ENCODE measurements at places on chromosomes 4 and X.
A peak's percentile ranks its signal among the peaks of the same experiment; 100 is the strongest.

DNA sequence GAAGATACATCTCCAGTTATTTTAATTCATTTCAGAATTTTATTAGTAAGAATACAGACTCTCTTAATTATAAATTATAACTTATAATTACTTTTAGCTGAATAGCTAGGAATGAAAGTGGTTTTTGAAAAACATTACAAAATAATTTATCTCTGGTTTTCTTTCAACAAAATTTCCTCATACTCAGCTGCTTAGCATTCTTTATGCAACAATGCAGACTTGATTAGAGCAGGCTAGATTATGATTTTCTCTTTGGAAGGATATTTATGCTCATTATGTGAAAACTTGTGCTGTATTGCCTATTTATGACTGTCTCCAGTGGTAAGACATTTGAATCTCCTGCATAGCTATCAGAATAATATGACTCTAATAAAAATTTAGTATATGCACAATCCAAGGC, 2023.7 kb downstream of the C4orf33 start:
- no peak for DNase-seq

DNA sequence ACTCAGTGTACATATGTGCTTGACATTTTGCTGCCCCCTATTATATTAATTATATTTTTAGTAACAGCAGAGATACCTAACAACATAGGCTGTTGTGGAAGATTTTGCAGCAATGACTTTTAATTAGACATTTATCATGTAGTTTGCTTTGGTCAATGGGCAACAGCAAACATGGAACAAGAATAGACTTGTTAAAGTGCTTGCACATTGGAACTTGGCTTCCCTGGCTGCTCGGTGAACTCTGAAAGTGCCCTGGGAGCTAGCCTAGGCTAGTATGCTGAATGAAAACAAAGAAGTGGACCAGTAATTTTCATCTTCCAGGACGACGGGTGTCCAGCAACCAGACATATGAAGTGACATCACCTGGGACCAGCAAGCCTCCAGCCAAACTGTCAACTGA, 1157.1 kb downstream of the ARAP2 start:
- DNase-seq, result no peak

GRCh38 chrX:789096-789495, 158.5 kb downstream of the SHOX start:
- no peak for DNase-seq

GRCh38 chr4:113682730-113683537, 78.6 kb downstream of the CAMK2D start:
- peak; percentile 63 for DNase-seq

DNA sequence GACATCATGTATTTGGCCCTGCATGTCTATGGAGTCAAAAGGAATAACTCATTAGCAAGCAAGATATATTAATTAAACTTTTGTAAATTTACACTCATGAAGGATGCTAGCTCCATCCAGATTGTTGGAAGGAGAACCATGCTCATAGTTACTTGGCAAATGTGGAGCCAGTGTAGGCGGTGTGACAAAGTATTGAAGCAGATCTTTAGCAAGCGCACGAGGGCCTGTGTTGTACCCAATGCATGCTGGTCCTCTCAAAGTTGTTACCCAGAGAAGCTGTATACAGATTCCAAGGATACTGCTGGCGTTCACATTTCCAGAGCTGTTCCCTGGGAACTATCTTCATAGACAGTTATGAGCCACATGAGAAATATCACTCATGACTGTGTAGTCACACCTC, 196.4 kb upstream of the MBNL3 start:
- no peak for DNase-seq

GRCh38 chr4:181971411-181971810, 271.8 kb upstream of the TENM3 start:
- no peak for DNase-seq

DNA sequence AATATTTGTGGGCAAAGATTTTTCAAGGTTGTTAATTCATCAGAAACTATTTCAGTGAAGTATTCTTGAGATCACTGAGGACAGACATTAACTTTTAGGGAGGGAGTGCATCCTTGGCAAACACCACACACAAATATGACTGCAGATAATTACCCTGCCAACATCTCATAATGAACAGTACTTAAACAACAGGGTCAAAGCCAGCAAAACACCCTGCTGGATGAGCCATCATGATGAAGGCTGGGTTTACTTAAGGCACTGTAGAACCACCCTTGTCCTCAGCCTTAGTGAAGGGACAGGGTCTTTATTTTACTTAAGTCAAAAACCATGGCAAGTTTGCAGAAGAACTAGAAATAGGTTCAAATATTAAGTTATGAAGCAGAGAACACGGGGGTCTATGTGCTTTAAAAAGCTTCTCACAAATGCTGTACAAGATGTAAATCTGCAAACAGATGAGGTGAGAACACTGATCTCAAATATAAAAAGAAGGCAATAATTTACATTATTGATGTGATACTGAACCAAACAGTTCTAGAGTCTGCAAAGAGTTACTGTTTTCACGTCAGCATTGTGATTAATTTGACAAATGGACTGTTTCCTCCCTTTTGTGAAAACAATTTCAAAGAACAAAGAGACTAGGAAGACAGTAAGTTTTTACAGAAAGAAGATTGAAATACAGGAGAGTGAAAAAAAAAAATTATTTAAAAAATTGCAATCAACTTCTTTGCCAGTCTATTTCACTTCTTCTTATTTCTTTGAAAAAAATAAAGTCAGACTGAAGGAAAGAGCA, 28.2 kb downstream of the TAPT1 start:
- no peak for DNase-seq

GRCh38 chrX:107850422-107850765, 24.7 kb downstream of the MID2 start:
- DNase-seq, result no peak

GRCh38 chr4:77047037-77047436, 28.8 kb downstream of the CCNI start:
- no peak for DNase-seq

GRCh38 chrX:45697591-45697990, 496.9 kb upstream of the DIPK2B start:
- DNase-seq, result no peak

- no peak for DNase-seq
Measured at GRCh38 chr4:75696071-75696470, 22.9 kb upstream of the G3BP2 start.

- peak; percentile 49 for DNase-seq
Measured at GRCh38 chr4:38860788-38861424, 4.3 kb upstream of the TLR6 start.

DNA sequence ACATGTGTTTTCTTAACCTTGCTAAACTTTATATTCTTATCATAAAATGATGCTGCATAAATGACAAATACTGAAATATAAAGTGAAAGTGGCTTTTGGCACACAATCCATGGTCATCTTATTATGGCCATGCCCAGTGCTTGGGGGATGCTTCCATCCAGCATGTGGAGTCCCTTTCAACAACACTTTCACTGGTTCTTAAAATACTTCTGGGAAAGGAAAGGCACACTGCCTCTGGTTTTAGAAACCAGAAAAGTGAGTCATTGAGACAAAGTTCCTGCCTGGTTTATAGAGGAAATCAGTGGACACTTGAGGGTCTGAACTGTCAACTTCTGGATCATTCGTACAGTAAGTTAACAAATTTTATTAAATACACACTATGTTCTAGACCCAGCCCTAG, 248.0 kb upstream of the ADAMTS3 start:
- no peak for DNase-seq

- no peak for DNase-seq
Measured at GRCh38 chr4:185847352-185848097, 35.5 kb upstream of the SORBS2 start.

- no peak for DNase-seq
Measured at GRCh38 chrX:40243755-40244515, 146.2 kb upstream of the BCOR start.

DNA sequence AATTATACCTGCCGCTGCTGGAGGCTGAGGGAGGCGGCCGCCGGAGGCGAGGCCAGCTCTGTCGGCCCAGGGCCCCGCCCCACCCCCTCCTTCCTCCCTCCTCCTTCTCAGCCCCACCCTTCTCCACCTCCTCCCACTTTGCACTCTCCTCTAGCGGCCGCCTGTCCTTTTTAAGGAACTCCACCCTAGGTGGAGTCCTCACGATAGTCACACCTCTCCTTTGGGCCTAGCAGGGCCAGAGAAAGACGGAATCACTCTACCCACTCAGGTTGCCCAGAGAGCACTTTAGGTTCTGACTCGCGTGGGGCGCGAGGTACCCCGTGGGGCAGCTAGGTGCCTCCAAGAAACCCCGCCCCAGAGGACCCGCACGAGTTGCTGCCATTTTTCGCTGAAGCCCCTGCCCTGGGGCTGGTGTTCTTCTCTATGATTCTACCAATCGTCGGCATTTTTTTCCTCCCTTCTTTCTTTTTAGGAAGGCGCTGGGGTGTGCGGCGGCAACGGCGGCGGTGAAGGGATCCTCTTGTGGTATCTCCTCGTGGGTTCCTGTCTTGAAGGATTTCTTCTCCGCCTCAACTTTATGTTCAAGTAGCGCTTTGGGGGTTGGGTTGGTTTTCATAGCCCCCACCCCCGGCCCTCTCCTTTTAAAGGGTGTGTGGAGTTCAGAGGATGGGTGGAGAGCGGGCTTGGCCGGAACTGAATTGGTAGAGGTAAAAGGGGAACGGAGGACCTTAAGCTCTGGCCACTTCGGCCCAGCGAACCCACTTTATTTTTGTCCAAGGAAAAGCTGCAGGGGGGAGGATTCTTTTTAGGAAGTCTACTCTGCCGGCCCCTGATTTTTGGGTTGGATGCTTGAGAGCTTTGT, at the start of gene KLF8:
Gene KLF8, plus strand, starts transcription at position 136 of the 862 bp plus-strand sequence. CDS start 979 bp downstream, outside the sequence.
- peak; percentile 18 for DNase-seq

- DNase-seq, result no peak
Measured at GRCh38 chr4:19936476-19936875, 315.2 kb upstream of the SLIT2 start.

DNA sequence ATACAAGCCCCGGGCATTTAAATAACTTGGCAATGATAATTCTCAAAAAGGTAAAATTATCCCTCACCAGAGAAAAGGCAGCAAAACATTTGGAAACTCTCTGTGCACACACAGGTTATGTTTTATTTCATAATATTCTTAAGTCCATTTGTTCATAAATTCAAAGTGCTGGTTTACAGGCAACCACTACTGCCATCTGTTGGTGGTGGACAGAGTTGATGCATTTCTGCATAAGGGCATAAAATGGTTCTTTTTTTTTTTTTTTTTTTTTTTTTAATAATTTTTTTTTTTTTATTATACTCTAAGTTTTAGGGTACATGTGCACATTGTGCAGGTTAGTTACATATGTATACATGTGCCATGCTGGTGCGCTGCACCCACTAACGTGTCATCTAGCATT, 31.5 kb upstream of the IL21 start:
- DNase-seq, result peak; percentile 46

DNA sequence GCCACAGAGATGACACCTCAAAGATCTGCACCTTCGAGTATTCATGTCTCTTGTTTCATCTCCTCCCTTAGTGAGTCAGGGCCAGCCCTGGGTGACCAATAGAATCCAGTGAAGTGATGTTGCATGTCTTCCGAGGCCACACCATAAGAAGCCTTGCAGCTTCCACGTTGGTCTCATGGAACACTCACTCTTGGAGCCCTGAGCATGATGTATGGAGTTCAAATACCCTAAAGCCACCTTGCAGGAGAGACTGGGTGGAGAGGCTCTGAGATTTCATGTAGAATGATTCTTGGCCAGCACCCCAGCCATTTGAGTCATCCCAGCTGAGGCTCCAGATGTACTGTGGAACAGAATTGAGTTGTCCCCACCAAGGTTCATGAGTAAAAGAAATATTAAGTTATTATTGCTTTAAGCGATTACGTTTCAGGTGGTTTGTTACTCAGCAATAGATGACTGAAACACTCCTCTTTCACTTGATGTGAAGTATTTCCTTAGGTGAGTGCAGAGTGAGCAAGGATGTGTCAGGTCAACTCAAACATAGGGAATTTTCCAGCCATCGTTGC, 5.0 kb upstream of the RP2 start:
- no peak for DNase-seq

- DNase-seq, result no peak
Measured at GRCh38 chr4:62912531-62912930, 1496.7 kb downstream of the TECRL start.

GRCh38 chr4:104574371-104574770, 79.7 kb upstream of the CXXC4 start:
- DNase-seq, result no peak

- DNase-seq, result no peak
Measured at GRCh38 chr4:148730766-148731165, 288.6 kb upstream of the NR3C2 start.

DNA sequence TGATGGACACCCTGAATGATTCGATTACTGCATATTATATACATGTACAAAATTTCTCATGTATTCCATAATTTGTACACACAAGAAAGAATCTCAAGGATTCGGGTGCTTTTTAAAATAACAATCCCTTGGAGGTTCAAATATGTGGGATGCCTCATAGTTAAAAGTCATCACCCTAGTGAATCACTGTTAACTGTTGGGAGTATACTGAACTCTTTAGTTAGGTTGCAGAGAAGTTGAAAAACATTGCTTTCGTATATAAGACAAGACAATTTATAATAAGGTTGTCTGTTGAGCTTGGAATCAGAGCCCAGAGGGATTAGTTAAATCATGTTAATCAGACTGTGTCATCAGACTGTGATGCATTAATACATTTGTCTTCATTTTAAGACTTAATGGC, 15.6 kb downstream of the DCK start:
- no peak for DNase-seq

DNA sequence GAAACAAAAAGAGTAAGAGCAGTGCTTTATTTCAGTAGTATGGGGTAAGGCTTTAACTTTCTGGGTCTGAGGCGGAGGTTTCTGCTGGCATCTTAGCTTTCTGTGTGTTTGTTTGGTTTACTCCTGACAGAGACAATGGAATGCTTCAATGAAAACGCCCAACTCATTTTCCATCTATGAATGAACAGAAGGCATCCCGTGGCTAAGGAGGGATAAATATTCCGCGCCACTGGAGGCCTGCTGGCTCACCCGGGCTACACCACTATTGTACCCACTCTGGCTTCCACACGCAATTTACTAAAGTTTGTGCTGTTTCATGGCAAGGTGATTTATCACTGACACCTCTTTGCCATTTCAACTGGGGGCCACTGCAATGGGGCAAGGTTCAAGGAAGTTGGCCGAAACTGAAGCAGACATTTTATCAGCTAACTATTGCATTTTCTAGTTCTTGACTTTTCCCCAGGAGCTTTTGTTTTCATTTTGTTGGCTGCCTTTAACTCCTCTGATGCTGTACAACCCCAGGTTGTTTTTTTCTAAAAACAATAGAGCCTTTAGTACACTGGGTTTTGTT, 32.8 kb upstream of the PPARGC1A start:
- no peak for DNase-seq

GRCh38 chr4:80587871-80588385, 252.4 kb downstream of the CFAP299 start:
- DNase-seq, result no peak
